CD4-positive, alpha-beta T cell treated with Interleukin-21 for 1 hour (primary cell): ENCODE measurements at places on chromosomes 11 and 22.

- DNase-seq = no peak
Observed at GRCh38 chr11:8100605-8101004, 19.6 kb downstream of the TUB start.

- no peak for DNase-seq
Observed at GRCh38 chr11:128893578-128894285, 2.6 kb downstream of the KCNJ5 start.

- DNase-seq = no peak
Observed at GRCh38 chr11:130514316-130514715, 65.9 kb downstream of the ADAMTS15 start.

GRCh38 chr11:86502137-86502642 is 127.5 kb downstream of the CCDC81 start:
- DNase-seq = no peak

DNA sequence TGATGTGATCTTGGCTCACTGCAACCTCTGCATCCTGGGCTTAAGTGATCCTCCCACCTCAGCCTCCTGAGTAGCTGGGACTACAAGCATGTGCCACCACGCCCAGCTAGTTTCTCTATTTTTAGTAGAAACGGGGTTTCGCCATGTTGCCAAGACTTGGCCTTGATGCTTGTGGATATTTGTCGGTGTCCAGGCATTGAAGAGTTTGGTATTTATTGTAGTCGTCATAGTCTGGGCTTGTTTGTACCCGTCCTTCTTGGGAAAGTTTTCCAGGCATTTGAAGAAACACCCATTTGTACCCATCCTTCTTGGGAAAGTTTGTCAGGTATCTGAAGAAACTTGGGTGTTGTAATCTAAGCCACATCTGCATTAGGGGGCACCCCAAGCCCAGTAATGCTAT is 28.7 kb downstream of the FCHSD2 start:
- DNase-seq = no peak

- DNase-seq = no peak
Observed at GRCh38 chr11:65777821-65778361, 2.9 kb downstream of the AP5B1 start.

GRCh38 chr11:129997513-129997912 is 5.1 kb downstream of the PRDM10 start:
- no peak for DNase-seq

GRCh38 chr11:133955945-133956421 is 785 bp downstream of the IGSF9B start:
- no peak for DNase-seq

GRCh38 chr11:101341578-101341977 is 212.0 kb upstream of the PGR start:
- DNase-seq = no peak

DNA sequence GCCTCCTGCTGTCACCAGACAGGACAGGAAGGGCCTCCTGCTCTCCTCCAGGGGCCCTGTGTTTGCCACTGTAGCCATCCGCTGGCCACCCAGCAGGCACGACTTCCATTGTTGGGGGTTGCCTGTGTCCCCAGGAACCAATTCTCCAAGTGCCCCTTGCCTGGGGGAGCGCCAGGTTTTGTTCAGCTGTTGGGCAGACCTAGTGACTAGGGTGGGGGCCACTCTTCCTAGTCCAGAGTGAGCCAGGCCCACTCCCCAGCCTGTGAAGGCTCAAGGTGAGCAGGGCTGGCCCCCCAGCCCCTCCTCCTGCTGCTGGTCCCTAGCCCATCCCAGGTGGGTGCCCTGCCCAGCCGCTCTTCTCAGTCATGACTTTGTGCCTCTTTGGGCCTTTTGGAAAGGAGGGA is 30.9 kb downstream of the OSBPL5 start:
- no peak for DNase-seq
